ENCODE measurements at places on chromosomes 5 and 9.

DNA sequence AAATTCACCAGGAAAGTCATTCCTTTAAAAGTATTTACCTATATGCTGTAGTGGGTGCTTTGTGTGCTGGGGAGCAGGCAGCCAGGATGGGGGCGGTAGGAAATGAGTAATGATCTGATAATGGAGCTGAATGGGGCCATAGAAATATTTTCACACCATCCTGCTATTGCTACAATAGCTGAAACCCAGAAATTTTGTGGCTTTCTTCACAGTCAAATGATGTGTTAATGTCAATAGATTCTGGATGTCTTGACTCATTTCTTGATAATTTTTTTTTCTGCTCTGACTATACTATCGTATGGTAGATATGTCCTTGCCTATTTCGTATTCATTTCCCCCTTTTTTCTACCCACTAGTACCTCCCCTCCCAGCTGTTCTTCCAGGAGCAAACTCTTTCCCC lies 59.5 kb downstream of the RORB start:
- DNase-seq: no peak

DNA sequence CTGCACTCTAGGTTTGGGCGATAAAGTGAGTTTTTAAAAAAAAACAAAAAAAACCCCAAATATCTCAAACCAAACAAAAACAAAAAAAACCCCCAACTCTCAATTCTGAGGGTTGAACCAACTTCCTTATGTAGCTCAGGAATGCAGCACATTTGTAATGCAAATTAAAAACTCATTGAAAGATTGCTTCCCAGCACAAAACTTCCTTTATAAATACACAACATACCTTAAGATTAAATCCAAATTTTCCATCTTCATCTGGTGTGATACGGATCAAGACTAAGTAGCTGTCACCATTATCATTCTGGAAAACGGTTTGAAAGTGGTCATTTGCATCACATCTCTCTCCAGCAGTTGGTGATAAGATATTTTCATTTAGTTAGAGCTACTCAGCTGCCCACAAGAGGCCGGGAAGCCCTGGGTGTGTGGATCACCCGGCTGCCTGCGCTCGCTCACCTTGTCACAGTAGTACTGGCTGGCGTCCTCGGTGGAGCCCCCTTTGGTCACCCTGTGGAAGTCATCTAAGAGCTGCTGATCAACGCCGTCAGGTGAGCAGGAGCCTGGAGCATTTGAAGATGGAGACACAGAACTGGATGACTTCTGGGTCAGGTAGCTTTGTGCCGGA lies 88.2 kb downstream of the PTPN3 start:
- no peak for DNase-seq

GRCh38 chr9:120261419-120261818 lies 318.5 kb downstream of the CDK5RAP2 start:
- DNase-seq: no peak

GRCh38 chr5:15577132-15577531 lies 77.2 kb downstream of the FBXL7 start:
- DNase-seq: no peak

DNA sequence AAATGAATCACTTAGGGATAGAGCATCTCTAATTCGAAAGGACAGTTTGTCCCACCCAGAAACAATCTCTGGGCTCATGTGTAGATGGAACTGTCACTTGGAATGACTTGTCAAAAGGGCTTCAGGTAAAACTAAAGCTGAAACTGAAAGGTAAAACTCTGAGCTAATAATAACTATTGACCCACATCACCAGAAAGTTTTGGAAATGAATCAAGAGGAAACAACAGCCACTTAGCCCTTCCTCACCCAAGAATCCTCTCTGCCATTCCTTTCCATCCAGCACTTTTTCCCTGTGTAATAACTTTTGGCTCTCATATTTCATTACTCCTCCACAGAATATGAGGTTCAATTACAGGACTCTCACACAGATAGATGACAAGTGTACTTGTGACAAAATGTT lies 14.0 kb upstream of the GLRX start:
- no peak for DNase-seq

- peak; percentile 31 for DNase-seq
Observed at GRCh38 chr9:1604942-1605560, 410.1 kb upstream of the SMARCA2 start.

DNA sequence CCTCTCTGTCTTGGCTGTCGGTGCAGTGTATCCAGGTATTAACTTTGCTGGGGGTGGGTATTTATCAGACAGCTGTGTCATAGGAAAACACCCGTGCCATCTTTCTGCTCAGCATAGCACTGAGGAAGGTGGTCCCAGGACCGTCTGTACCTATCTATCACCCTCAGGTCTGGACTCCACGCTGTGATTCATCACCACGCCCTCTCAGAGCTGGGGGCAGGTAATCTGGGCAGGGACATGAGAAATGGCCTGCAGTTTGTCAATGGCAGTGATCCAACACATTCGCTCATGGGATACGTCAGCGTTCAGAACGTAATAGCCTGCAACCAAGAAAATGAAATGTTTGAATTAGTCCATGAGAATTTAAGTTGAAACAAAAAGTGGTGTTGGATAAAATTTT lies 151.6 kb upstream of the MAP1B start:
- no peak for DNase-seq

DNA sequence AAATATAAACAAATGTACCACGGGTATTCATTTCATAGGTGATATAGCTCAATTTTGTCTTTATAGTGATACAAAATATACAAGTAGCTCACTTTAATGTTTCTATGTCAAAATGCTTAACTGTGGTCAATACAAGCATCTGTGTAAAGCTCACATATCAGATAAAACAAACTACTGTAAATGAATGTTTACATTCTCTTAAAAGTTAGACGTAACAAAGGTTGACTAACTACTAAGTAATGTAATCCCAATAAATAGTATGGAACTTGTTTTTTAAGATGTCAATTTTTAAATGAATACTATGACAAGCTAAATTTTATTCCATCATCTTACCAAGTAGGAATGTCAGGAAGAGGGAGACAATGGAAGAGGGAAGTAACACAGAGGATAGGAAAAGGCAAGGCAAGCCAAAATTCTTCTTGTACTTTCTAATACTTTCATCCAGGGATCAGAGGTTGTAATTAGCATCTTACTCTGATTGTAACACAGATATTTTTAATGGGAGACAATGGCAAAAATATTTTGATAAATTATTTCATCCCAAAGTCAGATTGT lies 105.5 kb downstream of the STRBP start:
- DNase-seq: no peak

DNA sequence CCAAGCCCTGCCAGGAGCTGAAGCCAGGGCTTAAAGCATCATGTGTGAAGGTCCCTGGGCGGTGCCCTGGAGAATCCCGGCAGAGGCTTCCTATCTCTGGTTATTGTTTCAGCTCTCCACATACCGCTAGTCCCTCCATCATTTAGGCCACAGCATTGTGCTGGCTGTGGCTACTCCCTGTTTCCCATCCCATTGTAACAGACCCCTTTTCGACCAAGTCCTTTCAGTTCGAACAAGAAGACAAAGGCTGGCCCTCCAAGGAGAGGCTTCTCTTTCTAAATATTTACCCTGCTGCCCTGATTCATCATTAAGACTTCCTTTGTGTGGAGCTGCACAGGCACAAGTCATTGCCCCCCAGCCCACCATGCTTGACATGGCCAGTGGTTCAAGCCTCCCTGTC lies 41.6 kb downstream of the NEUROG1 start:
- DNase-seq: no peak

- DNase-seq: no peak
Observed at GRCh38 chr5:173795601-173796000, 92.5 kb upstream of the CPEB4 start.

DNA sequence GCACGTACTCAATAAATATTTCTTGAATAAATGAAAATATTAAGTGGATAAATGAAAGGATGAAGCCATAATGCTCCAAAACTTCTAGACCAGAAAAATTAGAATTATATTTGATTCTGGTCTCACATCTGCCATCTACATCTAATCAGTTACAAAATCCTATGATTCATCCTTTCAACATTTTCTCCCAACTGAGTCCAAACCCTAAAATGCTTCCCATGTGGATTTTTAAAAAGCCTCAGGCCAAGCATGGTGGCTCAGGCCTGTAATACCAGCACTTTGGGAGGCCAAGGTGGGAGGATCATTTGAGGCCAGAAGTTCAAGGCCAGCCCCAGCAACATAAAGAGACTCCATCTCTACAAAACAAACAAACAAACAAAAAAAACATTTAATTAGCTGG lies 31.6 kb upstream of the FST start:
- no peak for DNase-seq

- DNase-seq: no peak
Observed at GRCh38 chr5:103941596-103941995, 379.0 kb upstream of the NUDT12 start.

DNA sequence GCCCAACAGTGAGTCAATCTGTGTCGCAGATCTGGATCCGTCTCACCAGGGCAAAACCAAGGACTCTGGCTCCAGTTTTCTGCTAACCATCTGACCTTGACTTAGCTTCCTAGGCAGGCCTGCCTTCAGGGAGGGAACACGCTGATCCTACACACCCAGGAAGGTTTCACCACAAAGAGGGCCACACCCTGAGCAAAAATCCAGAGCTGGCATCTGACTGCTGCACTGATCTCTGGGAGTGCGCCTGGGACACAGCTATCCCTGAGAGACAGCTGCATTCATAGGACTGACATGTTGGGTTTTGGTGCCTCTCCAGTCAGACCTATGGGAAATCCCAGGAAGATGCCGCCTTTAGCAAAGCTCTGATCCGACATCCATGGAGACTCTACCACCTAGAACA lies 47.5 kb downstream of the CDK5RAP2 start:
- DNase-seq: no peak

GRCh38 chr5:96661855-96662724 lies at the start of gene CAST:
Gene CAST, plus strand, starts transcription at chr5:96662376. Its CDS starts 47 bp downstream, at chr5:96662423.
- peak; percentile 89 for DNase-seq

DNA sequence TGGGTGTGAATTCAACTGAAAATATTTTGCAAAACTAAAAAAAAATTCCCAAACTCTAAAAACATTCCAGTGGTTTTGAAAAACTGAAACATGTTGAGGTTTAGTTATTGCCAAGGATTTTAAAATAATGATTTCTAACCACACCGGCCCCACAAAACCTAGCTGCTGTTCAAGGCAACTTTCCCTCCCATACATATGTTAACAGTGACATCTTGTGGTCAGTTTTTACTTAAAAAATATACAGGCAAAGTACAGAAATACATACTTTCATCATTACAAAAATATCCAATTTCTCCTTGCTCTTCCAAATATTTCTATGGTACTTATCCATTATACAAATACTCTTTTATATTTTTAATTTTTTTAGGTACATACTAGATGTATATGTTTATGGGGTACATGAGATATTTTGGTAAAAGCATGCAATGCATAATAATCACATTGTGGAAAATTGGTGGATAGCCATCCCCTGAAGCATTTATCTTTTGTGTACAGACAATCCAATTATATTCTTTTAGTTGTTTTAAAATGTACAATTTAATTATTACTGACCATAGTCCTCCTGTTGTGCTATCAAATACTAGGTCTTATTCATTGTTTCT lies 34.4 kb upstream of the MRPS30 start:
- peak; percentile 28 for DNase-seq

- DNase-seq: no peak
Observed at GRCh38 chr9:137663584-137663983, 44.8 kb downstream of the EHMT1 start.

DNA sequence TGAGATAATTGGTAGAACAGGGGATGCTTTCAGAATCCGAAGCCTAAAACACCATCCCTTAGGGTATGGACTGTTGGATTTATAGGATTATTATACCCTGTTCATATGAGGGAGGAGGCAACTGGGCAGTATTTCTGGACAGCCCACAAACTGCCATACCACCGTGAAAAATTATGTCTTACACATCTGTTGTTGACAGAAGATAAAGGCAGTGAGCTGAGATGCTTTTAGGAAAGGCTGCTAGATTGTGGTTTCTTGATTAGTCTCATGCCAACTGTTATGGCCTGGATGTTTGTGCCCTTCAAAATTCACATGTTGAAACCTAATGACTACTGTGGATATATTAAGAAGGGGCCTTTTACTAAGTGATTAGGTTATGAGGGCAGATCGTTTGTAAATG lies 83.7 kb upstream of the DHFR start:
- DNase-seq: no peak

DNA sequence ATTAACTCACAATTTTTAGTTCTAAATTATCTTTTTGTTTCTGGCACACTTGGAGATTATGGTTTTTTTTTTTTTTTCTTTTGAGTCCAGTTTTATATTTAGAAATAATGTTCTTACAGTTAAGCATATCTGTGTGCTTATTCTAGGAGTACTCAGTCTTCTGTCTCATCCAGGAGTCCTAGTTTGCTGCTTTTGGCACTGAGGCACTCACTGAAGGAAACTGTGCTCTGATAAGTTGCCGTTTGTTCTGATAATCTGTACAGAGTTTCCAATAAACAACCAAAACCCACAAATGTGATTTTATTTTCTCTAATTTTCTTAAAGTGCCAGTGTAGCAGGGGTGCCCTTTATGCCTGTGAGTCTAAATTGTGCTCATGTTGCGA lies 251.0 kb downstream of the LRRC70 start:
- DNase-seq: no peak

GRCh38 chr9:126295936-126296600 lies 30.6 kb upstream of the MVB12B start:
- no peak for DNase-seq

DNA sequence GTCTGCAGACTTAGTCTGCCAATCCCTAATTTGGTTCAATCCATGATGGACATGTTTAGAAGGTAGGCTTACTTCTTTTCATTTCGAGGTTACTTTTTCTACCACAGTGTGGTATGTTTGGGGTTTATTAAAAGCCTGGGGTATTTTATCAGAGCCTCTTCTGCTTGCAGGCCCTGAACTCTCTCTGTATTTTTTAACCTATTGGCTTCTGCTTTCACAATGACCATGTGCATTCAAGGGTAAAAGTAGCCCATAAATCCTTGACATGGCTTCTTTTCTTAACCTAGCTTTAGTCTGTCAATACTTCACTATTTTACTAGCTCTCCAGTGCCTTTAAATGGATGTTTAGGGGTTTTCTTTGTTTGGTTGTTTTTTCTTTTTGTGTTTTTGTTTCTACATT lies 286.6 kb downstream of the FER start:
- no peak for DNase-seq

DNA sequence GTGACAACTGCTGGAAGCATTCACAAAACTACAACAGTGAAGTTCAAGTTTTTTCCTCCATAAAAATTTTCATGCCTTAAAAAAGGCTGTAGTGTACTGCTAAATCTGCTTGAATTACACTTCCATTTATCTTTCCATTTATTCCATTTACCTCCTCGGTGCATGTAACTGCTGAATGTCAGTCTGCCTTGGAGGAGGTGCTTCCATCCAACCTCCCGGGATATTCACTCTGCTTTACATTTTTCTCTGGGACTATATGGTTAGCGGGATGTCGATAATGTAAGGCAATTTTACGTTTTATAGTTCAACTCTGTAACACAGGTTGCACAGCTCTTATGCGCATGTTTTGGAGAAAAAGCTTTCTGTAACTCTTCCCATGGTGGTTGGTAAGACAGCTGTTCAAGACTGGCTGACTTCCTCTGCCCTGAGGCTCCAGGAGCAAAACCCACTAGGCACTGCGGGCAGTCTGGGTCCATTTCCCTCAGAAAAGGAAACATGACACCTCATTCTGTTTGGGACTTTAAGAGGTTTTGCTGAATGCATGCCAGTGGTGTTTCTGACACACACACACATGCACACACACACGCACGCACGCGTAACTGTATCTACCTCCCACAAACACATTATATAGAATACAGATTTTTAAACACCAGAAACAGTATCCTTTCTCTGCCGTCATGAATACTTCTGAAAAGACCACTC lies 66.1 kb downstream of the SPTLC1 start:
- DNase-seq: no peak

Data from AML-193 (cell line).